ENCODE measurements at places on chromosomes 4 and X. TPM values are rescaled to one million over a fixed set of nuclear protein-coding genes. Genes with fewer than 3 reads are reported as not detected.

GRCh38 chrX:44155126-44155525 is 181.9 kb upstream of the NDP start:
- H3K4me1 ChIP-seq, result no peaks in the 10 kb centered on the region
- no peak overlapping the region for H3K27ac ChIP-seq
- H3K4me3 ChIP-seq, result no peak overlapping the region
- no peak for DNase-seq
- no peaks in the 10 kb centered on the region for H3K27me3 ChIP-seq

DNA sequence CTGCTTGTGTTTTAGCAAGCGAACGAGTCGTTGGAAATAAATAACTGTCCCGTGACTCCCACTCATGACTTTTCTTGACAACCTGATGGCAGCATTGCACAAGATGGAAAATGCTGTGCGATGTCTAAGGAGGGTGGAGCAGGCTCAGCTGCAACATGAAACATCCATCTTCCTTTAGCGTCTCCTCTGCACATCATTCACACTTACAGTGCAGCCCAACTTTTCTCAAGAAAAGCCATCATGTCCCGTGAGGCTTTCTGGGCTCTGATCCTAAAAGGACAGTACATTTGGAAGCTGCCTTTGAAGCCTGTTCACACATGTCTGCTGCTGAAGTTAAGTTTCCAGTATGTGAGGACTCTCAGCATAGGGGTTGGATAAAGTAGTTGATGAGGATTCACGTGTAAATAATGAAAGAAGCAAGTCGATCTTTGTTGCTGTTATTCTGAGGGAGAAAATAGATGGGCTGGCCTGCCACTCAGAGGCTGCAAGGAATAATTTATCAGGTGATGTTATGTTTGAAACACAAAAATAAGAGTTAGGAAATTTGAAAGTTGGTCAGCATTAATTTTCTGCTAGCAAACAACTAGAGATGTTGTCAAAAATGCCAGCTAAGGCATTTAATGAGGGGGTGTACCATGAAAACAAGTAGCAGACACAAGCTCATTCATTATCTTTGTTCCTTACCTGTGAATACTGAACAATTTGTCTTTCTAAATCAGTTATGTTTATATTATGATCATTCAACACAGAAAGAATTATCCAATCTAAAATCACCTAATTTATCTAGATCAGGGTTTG is 328.7 kb upstream of the ZFP42 start:
- H3K4me1 ChIP-seq, result no peaks in the 10 kb centered on the region
- no peaks in the 10 kb centered on the region for H3K27me3 ChIP-seq
- H3K27ac ChIP-seq, result no peak overlapping the region
- no peaks in the 10 kb centered on the region for H3K36me3 ChIP-seq
- no peak for DNase-seq
- no peak overlapping the region for H3K4me3 ChIP-seq

Gene TLR10
- total RNA-seq, result not detected

Gene CYSLTR1
- total RNA-seq, result 2.5 TPM

GRCh38 chrX:135009057-135009610 is 13.2 kb downstream of the RTL8B start:
- no peaks in the 10 kb centered on the region for H3K36me3 ChIP-seq
- no peak overlapping the region for H3K27ac ChIP-seq
- H3K4me1 ChIP-seq, result no peaks in the 10 kb centered on the region
- H3K27me3 ChIP-seq, result peaks cover 1% of the 10 kb centered on the region

Gene HS6ST2
- 0.75 TPM for total RNA-seq

Gene ARHGEF38
- total RNA-seq, result not detected

DNA sequence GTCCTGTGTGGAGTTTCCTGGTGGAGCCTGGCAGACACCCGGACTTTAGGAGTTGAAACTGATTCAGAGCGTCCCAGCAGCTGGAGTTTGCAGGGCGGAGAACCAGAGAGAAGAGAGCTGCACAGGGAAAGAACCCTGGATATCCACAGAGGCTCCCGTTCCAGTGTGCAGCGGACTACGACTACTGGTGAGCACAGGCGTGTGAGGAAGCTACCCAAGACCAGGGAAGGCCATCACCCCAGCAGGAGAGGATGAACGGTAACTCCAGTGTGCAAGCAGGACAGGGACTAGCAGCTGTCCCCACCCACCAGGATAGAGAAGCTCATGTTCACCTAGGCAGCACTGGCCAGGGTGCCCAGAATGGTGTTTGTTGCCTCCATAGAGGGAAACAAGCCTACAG is 2.3 kb downstream of the LAGE3 start:
- no peaks in the 10 kb centered on the region for H3K27me3 ChIP-seq
- no peak overlapping the region for H3K4me3 ChIP-seq
- peaks cover 15% of the 10 kb centered on the region for H3K4me1 ChIP-seq
- H3K36me3 ChIP-seq, result no peaks in the 10 kb centered on the region
- no peak for DNase-seq
- H3K27ac ChIP-seq, result peak overlapping the region; percentile 8

Gene CTAG2
- not detected for total RNA-seq
